ENCODE measurements at places on chromosomes 2 and 18. TPM values are rescaled to one million over a fixed set of nuclear protein-coding genes. Genes with fewer than 3 reads are reported as not detected.

DNA sequence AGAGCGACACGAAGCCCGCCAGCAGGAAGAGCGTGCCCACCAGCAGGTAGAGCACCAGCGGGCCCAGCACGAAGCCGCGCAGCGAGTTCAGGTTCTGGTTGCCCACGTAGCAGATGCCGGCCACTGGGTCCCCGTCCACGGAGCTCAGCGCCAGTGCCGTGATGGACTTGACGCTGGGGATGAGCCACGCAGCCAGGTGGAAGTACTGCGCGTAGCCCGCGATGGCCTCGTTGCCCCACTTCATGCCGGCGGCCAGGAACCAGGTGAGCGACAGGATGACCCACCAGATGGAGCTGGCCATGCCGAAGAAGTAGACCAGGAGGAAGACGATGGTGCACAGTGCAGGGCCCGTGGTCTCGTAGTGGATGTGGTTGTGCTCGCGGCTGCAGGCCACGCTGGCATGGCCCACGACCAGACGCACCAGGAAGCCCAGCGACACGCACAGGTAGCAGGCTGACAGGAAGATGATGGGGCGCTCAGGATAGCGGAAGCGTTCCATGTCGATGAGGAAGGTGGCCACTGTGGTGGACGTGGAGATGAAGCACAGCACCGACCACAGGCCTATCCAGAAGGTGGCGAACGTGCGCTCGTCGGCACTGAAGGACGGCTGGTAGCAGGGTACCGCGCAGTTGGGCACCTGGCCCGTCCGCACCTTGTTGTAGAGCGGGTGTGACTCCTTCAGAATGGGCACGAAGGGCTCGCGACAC lies 2.1 kb downstream of the FZD5 start:
- no peaks in the 10 kb centered on the region for H3K27me3 ChIP-seq
- peak overlapping the region; percentile 71 for H3K4me3 ChIP-seq
- no peak overlapping the region for H3K27ac ChIP-seq
- DNase-seq: no peak
- no peaks in the 10 kb centered on the region for H3K36me3 ChIP-seq
- peaks cover 21% of the 10 kb centered on the region for H3K4me1 ChIP-seq

DNA sequence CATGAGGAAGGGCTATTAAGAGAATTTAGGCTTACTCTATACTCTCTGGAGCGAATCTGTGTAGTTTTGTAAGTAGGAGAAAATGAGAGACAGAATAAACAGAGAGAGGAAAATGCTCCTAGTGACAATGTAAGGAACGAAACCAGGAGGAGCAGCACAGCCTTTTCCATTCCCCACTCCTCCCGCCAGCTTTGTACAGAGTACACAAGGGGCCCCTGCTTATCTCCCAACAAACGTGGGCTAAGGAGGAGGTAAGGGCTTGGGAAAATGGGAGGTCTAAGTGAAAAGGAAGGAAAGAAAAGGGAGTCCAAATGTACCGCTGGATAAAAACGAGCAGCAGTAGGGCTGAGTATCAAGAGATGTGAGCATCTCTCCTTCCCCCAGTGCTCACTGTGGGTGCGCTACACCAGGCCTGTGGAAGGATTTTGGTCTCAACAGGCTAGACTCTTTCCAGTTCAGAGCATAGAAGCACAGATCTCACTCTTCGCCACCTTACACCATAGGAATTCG lies 12.1 kb upstream of the IHH start:
- DNase-seq: no peak
- peaks cover 13% of the 10 kb centered on the region for H3K4me1 ChIP-seq
- no peak overlapping the region for H3K4me3 ChIP-seq
- no peaks in the 10 kb centered on the region for H3K27me3 ChIP-seq
- H3K27ac ChIP-seq: no peak overlapping the region

GRCh38 chr2:144582651-144583380 lies 62.9 kb upstream of the ZEB2 start:
- H3K27ac ChIP-seq: no peak overlapping the region
- H3K27me3 ChIP-seq: no peaks in the 10 kb centered on the region
- no peaks in the 10 kb centered on the region for H3K4me1 ChIP-seq
- no peaks in the 10 kb centered on the region for H3K36me3 ChIP-seq
- no peak overlapping the region for H3K4me3 ChIP-seq

DNA sequence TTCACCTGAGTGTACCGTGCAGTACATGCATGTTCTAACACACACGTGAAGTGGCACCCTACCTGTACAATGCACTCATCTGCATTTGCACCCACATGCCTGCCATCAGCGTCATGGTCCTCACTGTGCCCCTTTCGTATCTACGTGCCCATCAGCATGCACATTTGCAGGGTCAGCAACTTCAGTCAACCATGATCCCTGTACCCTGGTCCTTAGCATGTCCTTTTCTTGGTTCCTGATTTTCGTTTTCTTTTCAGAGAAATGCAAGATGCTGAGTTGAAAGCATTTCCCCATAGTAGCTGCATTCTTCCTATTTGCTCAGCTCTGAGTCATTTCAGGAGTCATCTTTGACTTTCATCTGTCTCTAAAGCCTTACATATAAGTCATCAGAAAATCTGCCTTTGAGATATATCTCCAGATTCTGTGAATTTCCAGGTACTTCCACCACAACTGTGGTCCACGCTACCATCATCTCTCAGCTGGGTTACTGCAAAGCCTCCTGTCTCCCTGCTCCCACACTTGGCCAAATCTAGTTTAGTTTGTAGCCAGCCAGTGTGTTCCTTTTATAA lies 14.7 kb upstream of the PUM2 start:
- no peaks in the 10 kb centered on the region for H3K27me3 ChIP-seq
- H3K36me3 ChIP-seq: no peaks in the 10 kb centered on the region
- H3K4me3 ChIP-seq: no peak overlapping the region
- peak; percentile 80 for DNase-seq

DNA sequence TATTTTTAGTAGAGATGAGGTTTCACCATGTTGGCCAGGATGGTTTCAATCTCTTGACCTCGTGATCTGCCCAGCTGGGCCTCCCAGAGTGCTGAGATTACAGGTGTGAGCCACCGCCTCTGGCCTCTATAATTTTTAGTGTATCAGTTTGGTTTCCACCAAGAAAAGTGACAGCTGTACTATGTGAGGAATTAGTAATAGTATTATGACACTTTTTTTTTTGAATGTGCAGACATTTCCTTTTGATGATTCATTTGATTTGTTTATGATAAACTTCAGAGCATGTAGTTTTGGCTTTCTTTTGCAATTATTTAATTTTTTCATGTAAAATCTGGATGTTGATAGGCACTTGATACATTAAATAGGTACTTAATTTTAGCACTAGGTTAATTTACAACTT lies 61.5 kb downstream of the PTPN4 start:
- H3K27ac ChIP-seq: 0 out of 2 replicates have a peak overlapping the region, but pooled peaks have one; percentile 3
- H3K27me3 ChIP-seq: no peaks in the 10 kb centered on the region
- H3K4me3 ChIP-seq: no peak overlapping the region
- DNase-seq: no peak
- no peaks in the 10 kb centered on the region for H3K4me1 ChIP-seq
- 0 out of 2 replicates have a peak, but pooled peaks cover 4% of the 10 kb centered on the region for H3K36me3 ChIP-seq

DNA sequence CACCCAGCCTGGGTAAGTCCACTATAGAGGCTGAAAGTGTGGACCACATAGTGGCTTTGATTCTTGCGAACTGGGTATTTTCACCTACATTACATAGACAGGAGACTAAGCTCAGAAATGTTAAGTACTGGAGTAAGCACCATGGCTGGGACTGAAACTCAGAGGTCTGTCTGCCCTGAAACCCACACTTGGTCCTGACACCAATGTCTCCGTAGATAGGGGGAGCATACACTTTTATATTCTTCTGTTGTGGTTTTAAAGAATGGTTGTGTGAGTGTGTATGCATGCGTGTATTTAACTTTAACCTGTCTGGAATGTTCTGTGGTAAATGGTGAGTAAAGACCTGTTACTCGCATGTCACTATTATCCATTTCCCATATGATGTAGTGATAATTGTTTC lies 10.3 kb upstream of the NPPC start:
- peaks cover 6% of the 10 kb centered on the region for H3K27me3 ChIP-seq
- H3K4me3 ChIP-seq: no peak overlapping the region
- no peaks in the 10 kb centered on the region for H3K4me1 ChIP-seq

Gene CCDC85A
- total RNA-seq: not detected

Gene MALL
- 32.4 TPM for total RNA-seq

Measured in PC-9 (cell line).